ENCODE measurements at places on chromosomes 12 and 14.

DNA sequence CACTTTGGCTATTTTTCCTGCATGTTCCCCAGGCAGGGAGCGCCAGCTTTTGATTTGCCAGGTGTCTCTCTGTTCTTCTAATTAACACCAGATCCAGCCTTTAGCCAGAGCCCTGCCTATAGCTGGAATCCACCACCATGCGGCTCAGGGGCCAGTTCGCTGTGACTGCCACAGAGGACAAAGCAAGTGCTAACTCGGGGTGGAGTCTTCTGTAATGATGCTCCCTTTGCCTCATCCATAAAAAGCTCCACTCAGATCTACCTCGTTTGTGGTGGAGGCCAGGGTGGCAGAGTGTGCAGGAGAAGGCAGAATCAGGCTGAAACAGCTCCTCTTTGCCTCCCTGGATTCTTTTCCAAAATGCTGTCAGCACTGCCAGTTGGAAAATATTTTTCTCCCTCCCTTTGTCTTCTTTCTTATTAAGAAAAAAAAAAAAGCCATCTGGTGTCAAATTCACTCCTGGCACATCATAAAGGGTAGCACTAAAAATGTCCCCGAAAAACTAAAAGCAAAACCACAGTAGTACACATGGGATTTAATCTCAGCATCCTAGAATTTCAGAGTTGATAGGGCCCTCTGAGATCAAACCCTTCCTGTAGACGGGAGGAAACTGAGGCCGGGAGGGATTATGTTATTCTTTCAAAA lies 18.0 kb upstream of the CTDSP2 start:
- DNase-seq = no peak

- DNase-seq = no peak
Observed at GRCh38 chr14:22314183-22314820, 274.7 kb downstream of the DAD1 start.

GRCh38 chr14:87066221-87066817 lies 926.7 kb downstream of the GALC start:
- DNase-seq = no peak

DNA sequence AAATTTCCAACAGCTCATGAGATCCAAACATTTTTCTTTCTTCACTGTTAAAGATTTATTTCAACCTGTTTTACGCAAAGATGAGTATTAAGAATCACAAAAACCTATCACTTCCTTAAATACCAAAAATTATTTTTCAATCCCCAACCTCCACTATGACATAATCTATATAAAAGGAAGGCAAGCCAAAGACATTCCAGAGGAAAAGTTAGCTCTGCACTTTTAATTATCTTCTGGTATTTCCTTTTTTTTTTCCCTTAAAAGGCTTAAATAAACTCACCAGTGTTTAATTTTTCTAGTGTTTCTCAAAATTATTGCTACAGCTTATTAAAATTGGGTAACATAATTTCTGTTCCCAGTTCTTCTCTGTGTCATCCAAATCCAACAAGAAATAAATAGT lies 75.9 kb downstream of the BMP4 start:
- DNase-seq = no peak

DNA sequence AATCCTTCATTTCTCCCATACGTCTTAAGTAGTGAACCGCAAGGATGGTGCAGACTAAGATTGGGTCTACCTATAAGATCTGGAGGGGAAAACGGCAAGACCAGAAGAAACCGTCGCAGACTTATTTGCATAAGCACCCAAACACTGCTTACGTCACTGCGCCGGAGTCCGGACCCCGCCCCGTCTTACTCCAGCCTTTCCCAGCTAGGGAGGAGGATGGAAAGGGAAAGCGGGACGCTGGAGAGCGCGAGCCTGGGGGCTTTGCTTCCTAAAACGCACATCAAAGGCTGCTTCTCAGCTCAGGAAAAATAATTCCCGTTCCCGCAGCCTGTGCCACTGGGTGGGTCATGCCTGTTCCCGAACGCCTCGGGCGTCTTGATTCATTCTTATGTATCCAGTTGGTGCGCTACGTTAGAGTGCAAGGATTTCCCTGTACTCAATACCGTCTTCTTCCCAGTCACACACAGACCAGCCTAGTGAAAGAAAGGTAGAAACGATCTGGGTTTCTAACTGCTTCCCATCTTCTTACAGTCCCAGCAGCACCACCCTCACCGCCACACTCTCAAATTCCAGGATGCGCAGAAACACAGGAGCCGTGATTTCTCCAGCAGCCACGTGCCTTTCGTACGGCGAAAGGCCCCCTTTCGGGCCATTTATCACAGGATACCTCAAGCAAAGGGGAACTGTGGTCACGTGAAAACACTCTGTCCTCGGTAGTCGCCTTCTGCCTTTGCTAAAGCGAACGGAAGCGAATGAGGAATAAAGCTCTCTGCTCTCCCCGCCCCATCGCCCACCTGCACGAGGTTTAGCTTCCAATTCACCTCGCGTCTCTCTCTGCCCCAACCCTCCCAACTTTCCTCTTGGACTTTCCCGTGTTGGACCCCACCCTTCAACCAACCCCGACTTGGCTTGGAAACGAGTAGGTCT lies 1.1 kb downstream of the SLC6A15 start:
- DNase-seq = no peak

- no peak for DNase-seq
Observed at GRCh38 chr12:113479590-113480335, 8.1 kb upstream of the LHX5 start.

DNA sequence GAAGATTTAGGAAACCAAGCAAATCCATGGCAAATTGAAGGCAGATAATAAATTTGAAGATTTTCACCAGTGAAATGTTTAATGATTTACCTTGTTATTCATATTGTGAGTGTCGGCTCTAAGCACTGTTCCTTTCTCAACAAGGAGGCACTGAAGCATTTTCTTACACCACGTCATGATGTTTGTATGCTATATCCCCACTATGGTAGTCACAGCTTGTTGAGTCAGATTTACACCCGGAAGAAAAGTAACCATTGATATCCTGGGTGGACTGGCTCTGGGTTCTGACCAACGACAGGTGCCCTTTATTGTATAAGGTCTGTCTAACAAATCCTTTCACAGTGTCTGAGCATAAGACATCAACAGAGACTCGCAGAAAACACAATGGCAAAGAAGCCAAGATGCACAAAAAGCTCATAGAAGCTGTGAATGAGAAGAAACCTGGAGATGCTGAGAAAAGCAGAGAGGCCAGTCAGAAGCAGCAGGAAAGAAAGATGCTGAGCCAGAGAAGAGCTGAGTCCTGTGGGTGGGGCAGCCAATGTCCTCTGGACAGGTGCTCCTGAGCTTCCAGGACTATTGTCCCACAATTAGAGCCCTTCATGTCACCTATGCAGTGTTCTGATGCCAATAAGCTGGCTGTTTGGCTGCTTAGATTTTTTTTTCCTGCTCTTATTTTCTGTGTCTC lies 49.7 kb upstream of the ARHGAP5 start:
- DNase-seq = no peak

DNA sequence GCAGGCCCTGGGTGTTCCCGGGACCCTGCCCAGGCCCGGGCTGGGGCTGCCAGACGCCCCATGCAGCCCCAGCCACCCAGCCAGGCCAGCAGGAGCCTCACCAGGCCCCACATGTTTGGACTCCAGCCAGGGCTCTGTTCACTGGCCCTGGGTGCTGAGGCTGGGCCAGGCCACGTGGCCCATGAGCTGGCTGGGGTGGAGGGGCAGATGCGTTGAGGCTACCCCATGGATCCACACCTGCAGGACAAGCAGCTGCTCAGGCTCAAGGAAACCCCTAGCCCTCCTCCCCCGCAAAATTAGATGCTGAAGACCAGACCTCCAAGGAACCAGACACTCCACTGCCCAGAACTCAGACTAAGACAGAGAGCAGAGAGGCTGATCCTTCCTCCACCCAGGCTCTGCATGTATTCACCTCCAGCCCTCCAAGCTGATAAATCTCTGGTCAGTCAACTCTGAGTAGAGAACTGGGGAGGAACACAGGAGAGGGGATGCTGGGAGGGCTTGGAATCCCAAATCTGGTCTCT lies 1.6 kb downstream of the CDH24 start:
- no peak for DNase-seq

DNA sequence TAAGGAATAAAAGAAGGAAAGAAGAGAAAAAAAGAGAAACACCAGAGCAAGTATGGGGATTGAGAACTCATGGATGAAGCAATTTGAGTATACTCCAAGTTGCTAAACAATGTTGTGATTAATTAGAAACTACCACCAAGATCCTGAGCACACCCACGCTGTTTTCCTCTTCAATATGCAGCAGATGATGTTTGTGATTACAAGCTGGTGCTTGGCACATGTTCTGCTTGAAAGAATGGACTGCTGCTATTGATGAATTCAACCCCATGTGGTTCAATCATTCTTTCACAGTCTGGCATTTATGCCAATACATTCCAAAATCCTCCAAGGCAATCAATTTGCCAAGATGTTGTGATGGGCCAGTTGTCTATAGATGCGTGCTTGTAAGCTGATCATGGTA lies 146.8 kb downstream of the SLC2A13 start:
- no peak for DNase-seq

- no peak for DNase-seq
Observed at GRCh38 chr12:3222979-3223378, 145.8 kb downstream of the TSPAN9 start.

DNA sequence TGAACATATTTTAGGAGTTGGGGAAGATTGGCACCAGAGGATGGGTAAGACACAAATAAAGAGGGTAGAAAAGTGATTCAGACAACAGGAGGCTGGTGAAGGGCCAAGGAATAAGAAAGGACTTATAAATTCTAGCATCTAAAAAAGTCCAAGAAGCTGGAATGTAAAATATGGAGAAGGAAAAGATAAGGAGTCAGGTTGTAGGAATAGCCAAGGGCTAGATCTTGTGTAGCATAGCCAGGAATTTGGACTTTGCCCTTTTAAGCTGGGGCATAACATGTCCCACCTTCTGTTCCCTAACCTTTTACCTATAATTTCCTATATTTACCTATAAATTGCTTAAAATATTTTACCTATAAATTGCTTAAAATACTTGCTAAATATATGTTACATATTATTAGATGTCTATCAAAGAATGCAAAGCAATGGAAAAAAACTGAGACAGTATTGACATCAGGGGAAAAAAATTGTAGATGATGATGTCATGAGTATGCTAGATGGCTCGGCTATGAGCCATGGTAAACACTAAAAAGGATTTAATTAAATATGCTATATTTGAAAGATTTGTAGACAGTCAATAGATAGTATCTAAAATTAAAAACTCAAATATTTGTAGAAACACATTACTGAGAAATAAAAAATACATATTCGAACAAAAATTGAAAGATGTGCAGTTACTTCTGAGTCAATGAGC lies 99.7 kb upstream of the PLEKHG7 start:
- DNase-seq = no peak

DNA sequence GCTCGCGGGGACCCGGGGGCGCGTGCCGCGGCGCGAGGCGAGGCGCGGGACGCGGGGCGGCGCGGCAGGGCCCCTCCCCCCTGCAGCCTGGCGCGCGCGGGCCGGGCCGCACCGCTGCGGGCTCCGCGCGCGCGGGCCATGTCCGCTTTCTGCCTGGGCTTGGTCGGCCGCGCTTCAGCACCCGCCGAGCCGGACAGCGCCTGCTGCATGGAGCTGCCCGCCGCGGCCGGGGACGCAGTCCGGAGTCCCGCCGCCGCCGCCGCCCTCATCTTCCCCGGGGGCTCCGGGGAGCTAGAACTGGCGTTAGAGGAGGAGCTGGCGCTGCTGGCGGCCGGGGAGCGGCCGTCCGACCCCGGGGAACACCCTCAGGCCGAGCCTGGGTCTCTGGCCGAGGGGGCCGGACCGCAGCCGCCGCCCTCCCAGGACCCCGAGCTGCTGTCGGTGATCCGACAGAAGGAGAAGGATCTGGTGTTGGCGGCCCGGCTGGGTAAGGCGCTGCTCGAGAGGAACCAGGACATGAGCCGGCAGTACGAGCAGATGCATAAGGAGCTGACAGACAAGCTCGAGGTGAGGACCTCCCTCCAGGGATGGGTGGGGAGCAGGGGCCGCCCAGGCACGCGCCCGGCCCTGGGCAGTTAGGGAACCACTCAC lies 820 bp downstream of the BICDL1 start:
- DNase-seq = peak; percentile 57

GRCh38 chr14:75454963-75455546 lies 27.2 kb downstream of the JDP2 start:
- no peak for DNase-seq

DNA sequence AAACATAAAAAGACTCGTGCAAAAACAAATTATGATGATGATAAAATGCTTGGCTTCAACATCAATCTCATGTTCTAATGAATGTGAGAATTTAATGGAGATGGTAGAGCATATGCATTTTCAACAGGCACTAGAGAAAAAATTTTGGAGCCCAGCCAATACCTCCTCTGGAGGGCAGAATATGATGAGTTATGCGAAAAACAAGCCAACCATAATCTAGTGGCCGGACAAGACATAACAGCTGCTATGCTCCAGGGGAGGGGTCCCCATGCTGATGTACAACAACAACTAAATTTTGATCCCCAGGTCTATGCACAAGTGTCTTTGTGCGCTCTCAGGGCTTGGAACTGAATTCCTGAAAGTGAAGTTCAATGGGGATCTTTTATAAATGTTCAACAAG lies 1197.5 kb downstream of the LRFN5 start:
- DNase-seq = no peak

DNA sequence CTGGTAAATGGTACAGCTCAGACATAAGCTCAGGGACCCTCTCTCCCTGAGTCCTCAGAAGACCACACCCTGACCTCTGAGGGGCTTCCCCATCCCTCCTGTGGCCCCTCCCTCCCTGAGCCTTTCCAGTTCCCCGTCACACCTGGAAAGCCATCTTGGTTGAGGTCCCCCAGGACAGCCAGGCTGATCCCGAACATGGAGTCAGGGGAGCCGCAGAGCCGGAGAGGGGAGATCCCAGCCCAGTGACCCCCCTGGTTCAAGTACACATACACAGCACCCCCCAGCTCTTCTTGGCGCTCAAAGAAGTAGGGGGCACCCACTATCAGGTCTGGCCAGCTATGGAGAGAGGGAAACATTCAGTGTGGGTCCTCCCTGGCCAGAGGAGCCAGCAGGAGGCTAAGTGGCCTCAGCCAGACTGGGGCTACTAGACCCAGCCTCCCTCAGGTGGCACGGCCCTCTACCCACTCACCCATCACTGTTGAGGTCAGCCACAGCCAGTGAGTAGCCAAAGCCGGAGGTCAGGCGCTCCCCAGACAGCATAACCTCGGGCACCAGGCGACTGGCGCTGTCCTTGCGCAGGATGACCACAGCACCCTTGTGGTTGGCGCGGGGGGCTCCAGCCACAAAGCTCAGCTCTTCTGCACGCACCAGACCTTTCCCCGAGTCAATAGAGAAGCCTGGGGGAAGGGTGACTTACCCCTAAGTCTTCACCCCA lies 9.3 kb downstream of the ITGA7 start:
- DNase-seq = no peak

Data from activated T-helper 9 cell treated with anti-CD3 and anti-CD28 coated beads, Interleukin-2, amount 50 U/mL, for 16 hours (primary cell).